ENCODE measurements at places on chromosomes 4 and X.

DNA sequence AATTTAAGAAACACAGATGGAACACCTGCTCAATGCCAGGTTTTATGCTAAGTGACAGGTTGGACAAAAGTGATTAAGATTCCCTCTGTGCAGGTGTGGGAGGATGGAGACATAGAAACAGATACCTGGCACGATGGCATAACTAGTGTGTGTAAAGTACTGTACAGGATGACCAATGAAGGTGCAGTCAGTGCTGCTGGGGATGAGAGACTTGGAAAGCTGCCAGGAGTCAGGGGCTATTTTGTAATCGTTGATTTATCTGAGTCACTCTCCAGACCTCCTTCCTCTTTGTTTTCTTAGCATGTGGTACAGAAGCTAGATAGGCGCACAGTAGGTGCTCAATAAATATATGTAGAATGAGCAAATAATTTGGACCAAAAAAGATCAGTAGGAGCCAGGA lies 58.2 kb downstream of the CWH43 start:
- no peak for DNase-seq

- DNase-seq, result no peak
Measured at GRCh38 chrX:118974088-118974907, at the start of gene LONRF3. Gene LONRF3, plus strand, starts transcription at chrX:118974618. Its CDS starts 163 bp downstream, at chrX:118974781.

DNA sequence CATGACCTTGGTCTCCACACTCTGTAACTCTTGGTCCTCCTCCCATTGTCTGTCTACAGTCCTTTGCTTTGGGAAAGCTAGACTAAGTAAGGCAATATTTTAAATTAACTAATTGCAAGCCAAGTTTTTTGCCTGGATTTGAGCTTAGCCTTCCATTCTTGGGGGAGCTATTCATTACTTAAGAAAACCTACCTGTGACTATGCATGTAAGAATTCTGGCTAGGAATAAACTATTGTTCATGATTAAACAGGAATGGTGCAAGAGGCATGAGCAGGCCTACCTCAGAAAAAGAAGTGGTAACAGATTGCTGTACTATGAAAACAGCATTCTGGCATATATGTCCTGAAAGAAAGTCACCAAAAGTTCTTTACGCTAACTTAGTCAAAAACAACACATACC lies 309.4 kb downstream of the MAPK10 start:
- no peak for DNase-seq

- no peak for DNase-seq
Measured at GRCh38 chr4:82248903-82249632, 124.7 kb downstream of the HNRNPD start.

- no peak for DNase-seq
Measured at GRCh38 chr4:143095447-143095846, 89.3 kb upstream of the USP38 start.

DNA sequence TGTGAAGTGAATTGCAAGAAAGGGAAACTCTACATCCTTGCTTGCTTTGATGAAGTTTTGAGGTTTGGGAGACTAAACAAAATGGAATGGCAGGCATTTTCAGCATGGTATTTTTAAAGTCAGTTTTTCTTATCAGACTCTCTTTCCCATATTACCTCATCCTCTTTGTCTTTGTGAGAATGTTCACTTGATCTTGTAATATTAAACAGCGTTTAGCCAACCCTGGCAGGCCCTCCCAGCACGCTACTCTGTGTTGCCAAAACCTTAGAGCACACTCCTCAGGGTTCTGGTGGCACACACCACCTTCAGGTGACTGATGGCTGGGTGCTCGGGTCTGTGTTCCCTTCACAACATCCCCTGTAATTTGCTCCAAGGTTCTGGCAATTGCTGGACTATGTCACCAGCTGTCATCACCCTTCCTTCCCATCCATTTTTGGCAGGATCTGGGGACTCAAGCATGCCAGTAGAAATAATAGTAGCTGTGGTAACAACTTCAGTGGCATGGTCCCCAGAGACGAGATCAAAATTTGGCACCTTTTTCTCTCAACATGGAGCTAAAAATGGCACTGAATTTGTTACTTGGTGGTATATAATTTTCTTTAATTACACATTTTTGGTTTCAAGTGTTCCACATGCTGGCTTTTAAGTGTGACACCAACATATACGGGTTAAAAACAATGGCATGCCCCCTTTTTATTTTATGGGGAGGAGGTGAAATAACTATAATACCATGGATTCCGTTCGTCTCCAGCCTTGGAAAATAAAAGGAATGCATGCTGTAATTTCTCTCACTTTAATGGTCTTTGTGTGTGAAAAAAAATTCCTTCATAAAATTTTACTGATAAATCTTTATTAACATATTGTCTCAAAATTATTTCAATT lies 273.1 kb downstream of the DCTD start:
- peak; percentile 37 for DNase-seq

DNA sequence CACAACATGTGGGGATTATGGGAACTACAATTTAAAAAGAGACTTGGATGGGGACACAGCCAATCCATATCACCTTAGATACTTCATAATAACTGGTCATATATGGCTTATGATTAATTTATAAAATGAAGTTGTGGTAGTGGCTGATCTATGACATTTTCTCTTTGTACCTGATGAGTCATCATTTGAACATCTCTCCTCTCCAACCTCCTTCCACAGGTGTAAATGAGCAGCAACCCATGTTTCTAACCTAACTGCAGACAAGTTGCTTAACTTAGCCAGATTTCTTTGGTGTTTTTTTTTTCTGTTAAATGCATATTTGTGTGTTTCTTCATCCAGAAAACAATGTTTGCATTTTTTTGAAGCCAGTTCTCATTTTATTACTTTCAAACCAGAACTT lies 42.6 kb downstream of the SPANXA2 start:
- no peak for DNase-seq

DNA sequence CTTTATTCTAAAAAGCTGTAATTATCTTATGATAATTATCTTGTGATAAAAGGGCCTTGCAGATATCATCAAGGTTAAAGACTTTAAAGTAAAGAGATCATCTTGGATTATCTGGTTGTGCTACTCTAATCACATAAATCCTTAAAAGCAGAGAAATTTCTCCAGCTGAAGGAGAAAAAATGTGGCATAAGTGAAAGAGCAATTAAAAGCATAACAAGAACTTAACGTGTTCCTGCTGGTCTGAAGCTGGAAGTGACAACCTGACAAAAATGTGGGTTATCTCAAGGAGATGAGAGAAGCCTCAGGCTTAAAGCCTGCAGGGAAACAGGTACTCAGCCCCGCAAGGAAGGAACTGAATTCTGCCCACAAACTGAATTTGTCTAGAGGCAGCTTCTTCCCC lies 449.1 kb upstream of the NDST4 start:
- DNase-seq, result no peak

- DNase-seq, result no peak
Measured at GRCh38 chr4:47615385-47615784, 130.3 kb downstream of the ATP10D start.

DNA sequence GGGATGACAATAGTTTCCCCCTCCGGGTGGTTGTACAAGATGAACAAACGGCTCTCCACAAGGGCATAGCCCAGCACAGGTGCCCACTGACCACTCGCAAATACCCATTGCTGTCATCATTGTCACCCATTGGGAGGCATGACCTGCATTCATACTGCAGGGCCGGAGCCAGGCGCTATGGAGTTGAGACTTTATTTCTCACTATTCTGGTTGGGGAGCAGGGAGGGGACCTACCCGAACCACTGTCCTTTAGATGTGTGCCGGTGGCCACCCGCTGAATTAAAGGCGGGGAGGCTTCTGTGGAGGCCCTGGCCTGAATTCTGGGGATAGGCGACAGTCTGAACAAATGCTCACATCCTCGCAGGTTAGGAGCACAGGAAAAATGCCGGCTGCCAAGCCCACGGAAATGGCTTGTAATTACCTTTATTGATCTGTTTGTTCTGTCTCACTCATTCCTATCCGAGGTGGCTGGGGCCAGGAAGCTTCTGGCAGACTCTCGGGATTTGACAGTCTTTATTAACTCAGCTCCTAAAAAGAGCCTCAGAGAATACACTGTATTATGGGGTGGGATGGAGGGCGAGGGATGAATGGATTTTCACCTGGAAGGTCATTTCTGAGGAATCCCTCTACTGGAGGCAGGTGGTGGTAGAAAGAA lies 125.1 kb upstream of the PSAPL1 start:
- DNase-seq, result no peak

DNA sequence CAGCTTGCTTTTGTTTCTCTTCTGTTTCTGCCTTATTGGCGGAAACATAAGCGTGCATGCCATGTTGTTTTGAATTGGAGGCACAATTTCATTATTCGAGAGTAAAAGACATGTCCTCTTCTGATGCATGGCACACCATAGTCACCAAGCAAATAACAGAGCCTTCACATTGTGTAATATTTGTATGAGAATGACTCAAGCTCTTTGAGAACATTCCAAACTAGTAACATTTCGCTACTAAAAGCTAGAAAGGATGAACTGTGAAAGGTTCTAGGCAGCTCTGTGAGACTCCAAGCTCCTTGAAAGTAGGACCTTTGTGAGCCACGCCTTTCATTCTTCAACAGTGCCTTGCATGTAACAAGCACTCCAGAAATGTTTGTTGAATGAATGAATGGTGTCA lies 9.2 kb upstream of the ANXA3 start:
- no peak for DNase-seq

DNA sequence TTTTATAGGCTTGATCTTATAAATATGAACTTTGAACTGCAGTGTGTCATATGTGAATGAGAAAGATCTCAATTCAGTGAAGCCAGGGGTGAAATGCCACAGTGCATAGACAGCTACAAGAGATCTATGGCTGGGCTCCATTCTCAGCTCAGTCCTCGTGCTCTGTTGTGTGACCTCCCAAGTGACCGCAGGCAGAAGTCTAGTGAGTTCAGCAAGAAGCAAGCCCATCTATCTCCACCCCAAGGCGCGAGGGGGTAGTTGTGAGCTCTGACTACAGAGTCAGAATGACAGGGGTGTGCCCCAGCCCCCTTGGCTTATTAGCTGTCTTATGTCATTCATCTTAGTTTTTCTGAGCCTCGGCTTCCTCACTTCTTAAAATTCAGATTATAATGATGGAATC lies 378.3 kb downstream of the FBXW7 start:
- no peak for DNase-seq

DNA sequence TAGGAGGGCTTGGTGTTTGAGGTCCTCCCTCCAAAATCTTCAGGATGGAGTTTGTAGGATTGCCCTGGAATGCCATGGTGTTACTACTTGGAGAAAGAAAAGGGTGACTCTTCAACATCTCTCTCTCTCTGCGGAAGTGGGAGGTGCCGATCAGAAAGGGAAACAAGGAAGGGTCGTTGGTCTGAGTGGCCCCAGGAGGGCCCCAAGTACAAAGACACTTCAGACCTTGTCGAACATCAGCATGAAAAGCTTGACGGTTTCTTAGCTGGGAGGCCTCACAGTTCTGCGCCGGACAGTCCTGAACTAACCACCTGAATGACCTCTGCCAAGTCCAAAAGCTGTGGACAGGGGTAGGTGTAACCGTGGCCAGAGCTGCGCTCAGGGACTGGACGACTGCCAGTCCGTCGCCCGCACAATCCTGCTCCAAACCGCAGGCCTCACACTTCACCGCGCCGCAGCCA lies 646 bp upstream of the GSX2 start:
- DNase-seq, result peak; percentile 78

DNA sequence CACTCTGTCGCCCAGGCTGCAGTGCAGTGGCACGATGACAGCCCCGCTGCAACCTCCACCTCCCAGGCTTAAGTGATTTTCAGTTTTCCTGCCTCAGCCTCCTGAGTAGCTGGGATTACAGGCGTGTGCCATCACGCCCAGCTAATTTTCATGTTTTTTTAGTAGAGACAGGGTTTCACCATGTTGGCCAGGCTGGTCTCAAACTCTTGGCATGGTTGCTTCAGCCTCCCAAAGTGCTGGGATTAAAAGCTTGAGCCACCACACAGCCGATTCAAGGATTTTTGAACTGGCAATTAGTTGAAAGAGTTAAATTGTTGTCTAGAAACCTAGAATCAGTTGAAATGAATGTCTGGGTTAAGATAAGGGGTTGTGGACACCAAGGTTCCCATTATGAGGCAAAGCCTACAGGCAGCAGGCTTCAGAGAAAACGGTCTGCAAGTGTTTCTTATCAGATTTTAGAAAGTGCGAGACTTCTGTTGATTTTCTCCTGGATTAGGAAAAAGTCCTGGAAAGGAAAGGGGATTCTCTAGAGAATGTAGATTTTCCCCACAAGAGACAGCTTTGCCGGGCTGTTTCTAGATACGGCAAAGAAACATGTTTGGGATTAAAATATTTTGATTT lies 8.3 kb upstream of the CCNI start:
- no peak for DNase-seq

GRCh38 chr4:184784628-184785257 lies 41.0 kb downstream of the ACSL1 start:
- DNase-seq, result no peak

- DNase-seq, result no peak
Measured at GRCh38 chr4:163391756-163392155, 48.1 kb downstream of the NPY5R start.

DNA sequence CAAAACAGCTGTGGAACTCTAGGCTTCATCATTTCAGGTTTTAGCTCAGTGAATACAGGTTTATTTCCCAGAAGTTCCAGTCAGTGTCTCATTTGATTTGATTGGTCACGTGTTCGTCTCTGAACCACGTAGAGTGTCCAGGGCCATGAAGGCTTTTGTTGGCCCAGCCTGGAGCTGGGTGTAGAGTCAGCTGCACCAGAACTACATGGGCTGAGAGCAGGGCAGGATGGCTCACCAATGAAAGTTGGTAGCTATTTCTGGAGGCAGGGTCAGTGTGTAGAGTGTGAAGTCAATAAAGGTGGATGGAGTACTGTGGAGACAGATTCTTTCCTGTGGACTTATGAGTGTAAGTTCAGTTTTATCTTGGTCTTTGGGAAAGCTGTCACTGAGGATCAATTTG lies 43.0 kb upstream of the IGFBP7 start:
- DNase-seq, result no peak

GRCh38 chr4:37892641-37893040 lies 1.8 kb downstream of the TBC1D1 start:
- no peak for DNase-seq

DNA sequence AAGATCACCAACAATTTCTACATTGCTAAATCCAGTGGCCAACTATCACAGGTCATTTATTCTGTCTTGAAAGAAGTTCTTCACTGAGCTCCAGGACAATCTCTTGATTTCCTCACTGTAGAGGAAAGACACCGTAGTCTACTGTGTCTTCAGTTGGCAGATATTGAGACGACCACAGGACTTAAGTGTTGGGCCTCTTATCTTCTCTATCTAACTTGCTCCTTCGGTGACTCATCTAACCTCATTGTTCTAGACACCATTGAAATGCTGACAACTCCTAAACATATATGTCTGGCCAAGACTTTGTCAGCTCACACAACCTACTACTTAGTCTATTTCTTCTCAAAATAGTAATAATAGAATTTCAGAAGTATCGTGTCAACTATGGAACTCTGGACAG lies 425.8 kb downstream of the ARAP2 start:
- DNase-seq, result peak; percentile 13

GRCh38 chr4:94171616-94172015 lies 36.0 kb upstream of the SMARCAD1 start:
- no peak for DNase-seq

- DNase-seq, result no peak
Measured at GRCh38 chr4:163493643-163494359, 689 bp upstream of the TMA16 start.

GRCh38 chr4:38539501-38539900 lies 124.5 kb upstream of the KLF3 start:
- no peak for DNase-seq

- peak; percentile 5 for DNase-seq
Measured at GRCh38 chrX:125205133-125205917, 114.3 kb upstream of the TEX13C start.

- DNase-seq, result peak; percentile 6
Measured at GRCh38 chr4:65917486-65917885, 247.2 kb upstream of the EPHA5 start.

GRCh38 chrX:153766871-153767673 lies 3.0 kb downstream of the PLXNB3 start:
- no peak for DNase-seq

- DNase-seq, result no peak
Measured at GRCh38 chr4:7430368-7430964, 4.3 kb downstream of the PSAPL1 start.
